ENCODE measurements at places on chromosomes 16 and 17.

GRCh38 chr17:42518046-42518754 is 17.8 kb upstream of the NAGLU start:
- no peak for DNase-seq

DNA sequence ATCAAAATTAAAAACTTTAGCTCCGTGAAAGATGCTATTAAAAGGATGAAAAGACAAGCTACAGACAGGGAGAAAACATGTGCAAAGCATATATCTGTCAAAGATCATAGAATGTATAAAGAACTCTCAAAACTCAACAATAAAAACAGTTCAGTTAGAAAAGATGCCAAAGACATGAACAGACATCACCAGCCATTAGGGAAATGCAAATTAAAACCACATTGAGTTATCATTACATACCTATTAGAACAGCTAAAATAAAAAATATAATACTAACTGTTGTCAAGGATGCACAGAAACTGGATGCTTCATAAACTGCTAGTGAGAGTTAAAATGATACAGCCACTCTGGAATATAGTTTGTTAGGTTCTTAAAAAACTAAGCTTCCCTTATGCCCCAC is 58.8 kb downstream of the NFATC3 start:
- DNase-seq, result no peak

- DNase-seq, result no peak
These were observed 297.7 kb downstream of the SEC14L1 start for GRCh38 chr17:77438241-77439188.

DNA sequence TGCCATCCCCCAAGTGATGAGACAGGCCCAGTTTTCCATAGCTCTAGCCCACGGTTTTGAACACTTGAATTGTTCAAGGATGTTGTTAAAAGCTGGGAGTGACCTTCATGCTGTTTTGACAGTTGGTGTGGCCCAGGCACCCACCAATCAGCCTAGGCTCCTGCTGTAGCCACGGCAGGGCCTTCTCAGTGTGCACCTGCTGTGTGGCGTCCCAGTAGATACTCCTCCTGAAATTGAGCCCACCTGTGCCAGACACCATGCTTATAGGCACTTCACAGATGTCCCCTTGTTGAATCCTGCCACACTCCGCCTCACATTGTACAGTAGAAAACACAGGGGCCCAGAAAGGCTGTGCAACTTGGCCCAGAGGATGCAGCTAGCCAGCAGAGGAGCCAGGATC is 86.4 kb downstream of the SOCS1 start:
- no peak for DNase-seq

DNA sequence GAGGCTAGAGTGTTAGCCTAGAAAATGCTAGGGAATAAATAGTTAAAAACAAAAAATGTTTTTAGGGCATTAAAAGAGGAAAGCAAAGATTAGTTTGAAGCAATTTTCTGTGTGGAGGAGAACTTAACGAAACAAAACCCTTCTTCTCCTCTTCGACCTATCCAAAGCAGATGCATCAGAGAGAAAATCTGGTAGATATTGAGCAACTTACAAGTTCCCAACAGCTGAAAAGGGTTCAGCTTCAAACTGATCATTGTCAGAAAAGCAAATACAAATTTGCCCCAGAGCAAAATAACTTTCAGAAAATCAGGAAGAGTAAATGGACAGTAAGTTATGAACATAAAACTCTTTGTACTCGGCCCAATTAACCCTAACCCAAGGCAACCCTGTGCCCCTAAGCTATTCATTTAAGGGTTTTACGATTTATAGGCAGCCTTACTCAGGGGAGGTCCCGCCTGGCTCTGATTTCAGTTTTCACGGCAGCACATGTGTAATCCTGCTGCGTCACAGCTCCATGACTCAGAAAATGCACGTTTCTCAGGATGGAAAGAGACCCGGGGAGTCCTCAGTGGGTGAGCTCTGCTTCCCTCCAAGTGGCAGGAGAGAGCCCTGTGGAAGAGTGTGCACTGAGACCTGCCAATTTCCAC is 405.7 kb upstream of the SALL1 start:
- DNase-seq, result no peak

- no peak for DNase-seq
These were observed 404.2 kb upstream of the PMFBP1 start for GRCh38 chr16:72576189-72576588.

GRCh38 chr17:30332057-30332542 is 1.8 kb downstream of the TMIGD1 start:
- DNase-seq, result no peak

- DNase-seq, result no peak
These were observed 1.4 kb upstream of the SLX4 start for GRCh38 chr16:3612510-3613466.

Data from right lobe of liver (tissue), 6 donors.